Activated CD8-positive, alpha-beta memory T cell treated with anti-CD3 and anti-CD28 coated beads, Interleukin-2, amount 10 ng/mL, durations not matched to agents 7 days and 5 days (primary cell): ENCODE measurements at places on chromosomes 5 and 9.

DNA sequence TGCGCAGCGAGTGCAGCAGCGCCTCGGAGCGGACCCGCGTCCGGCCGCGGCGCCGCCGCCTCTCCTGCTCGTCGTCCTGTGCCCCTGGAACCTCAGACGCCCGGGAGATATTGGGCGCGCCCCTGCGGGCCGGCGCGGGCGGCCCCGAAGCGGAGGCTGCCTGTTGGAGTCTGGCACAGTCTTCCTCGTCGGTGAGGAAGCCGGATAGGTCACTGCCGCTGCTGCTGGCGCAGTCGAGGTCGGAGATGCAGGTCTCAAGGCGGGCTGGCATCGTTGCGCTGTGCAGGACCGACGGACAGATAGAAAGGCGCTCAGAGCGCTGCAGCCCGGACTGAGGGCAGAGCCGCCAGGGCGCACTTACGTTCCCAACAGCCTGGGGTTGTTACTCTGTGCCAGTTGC is 344 bp downstream of the NEUROG1 start:
- DNase-seq, result no peak

DNA sequence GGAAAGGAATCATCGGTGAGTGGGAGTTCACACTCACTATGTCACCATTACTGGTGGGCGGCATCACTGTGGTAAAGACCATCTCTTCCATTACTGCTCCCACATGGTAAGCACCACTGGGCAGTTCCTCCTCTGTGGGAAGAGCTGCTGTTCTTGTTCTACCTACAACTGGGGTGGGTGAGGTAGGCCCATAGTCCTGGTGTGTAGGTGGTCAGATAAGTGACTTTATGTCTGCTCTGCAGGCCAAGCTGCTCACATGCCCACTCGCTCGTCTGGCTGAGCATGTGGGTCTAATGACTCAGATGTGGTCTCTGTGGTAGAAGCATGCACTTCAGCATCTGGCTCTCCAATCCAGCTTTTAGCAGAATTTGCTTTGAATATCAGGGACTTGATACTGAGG is 82.9 kb downstream of the TMEM215 start:
- DNase-seq, result no peak

GRCh38 chr9:32431940-32432555 is 47.6 kb downstream of the ACO1 start:
- no peak for DNase-seq

DNA sequence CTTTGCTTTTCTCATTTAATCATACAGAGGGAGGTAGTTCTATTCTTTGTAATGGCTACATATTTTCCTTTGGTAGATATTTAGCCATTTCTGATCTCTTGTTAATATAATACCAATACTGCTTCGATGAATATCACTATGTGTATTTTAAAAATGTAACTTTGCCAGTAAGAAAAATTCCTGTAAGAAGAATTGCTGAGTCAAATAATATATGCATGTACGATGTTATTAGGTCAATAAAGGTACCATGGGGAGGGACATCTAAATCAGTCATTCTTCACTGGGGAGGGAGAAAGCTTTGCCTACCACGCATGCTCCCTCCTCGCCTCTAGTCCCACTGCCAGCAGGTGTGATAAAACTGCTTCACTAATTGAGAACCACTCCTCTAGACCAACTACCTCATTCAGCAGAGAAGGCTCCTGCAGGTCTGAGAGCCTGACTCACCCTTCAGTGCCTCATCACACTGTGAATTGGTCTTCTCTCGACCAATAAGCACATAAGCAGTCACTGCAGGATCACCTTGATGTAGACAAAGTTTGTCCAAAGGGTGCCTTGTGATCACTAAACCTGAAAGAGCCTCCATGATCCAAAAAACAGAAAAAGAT is 56.1 kb upstream of the TBCA start:
- DNase-seq, result no peak

DNA sequence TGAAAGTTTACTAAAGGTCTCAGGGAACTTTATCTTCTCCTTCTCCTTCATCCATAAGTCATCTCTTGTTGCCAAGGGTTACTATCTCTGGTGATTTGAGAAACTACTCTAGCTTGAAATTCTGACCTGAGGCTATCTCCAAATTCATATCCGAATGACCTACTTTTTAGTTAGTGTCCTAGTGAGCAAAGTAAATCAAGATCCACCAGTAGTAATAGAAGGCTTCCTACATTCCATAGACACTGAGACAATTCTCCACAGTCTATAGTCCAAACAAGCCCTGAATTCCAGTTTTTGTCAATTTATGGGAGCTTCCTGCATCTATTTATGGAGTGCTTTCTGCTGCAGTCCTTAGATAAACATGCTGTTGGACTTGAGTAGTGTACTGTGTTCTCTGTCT is 5.0 kb downstream of the IL7R start:
- DNase-seq, result no peak

DNA sequence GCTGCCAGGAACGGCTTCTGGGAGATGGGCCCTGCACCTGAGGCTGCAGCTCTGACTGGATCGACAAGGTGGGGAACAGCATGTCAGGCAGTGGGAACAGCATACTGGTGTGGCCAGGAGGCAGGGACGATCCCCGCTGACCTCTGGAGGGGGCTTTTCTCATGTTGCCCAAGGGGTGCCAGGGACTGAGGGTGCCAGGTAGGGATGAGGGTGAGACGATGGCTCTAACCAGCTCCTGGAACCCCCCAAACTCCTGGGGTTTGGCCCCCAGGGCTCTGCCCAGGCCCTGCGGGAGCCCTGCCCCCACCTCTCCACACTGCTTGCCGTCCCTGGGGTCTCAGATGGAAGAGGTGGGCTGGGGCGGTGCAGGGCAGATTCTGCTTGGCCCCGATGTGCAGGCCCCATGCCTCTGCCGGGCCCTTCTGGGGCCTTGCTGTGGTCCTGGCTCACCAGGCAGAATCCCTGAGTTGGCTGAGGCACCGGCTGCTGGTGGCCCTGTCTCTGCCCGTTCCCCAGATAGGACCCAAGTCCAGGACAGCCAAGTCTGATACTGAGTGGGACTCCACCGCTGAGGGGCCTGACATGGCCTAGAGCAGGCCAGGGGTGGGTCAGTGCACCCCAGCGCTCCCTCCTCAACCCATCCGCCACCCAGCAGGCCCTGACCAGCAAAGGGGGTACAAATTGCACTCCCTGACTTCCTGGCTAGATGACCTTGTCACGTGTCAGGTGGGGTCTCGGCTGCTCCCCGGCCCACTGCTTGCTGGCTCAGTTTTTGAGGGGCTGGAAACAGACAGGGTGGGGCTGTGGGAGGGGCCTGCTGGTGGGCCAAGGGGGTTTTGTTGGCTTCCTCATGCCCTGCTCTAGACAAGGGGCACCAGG is 28.4 kb upstream of the RNF130 start:
- DNase-seq, result no peak

GRCh38 chr5:143019614-143020515 is 249.7 kb downstream of the ARHGAP26 start:
- no peak for DNase-seq

GRCh38 chr9:116689486-116690032 is 2.5 kb downstream of the TRIM32 start:
- DNase-seq, result no peak

- DNase-seq, result no peak
These were observed 2.4 kb downstream of the SPINK6 start for GRCh38 chr5:148205044-148205806.

DNA sequence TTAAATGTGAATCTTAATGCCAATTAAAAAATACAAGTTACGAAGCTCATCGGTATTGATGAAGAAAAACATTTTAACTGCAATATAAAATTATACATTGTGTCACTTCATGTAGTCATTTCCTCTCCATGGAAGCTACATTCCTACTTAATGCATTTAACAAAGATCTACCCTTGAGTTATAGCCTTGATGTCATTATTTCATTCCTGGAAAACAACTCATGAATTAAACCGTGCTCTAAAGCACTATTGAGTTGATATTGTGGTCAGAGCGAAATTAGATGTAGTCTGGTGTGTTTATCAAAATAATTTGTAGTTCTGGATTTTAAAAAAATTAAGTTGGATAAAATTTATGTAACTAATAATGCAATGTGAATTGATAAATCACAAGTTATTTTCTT is 11.1 kb downstream of the C5orf47 start:
- DNase-seq, result no peak

- no peak for DNase-seq
These were observed 406.6 kb upstream of the TNC start for GRCh38 chr9:115524453-115525059.

GRCh38 chr9:26537211-26537610 is 355.4 kb downstream of the CAAP1 start:
- no peak for DNase-seq

- no peak for DNase-seq
These were observed 3.6 kb downstream of the HNRNPAB start for GRCh38 chr5:178207917-178208280.

DNA sequence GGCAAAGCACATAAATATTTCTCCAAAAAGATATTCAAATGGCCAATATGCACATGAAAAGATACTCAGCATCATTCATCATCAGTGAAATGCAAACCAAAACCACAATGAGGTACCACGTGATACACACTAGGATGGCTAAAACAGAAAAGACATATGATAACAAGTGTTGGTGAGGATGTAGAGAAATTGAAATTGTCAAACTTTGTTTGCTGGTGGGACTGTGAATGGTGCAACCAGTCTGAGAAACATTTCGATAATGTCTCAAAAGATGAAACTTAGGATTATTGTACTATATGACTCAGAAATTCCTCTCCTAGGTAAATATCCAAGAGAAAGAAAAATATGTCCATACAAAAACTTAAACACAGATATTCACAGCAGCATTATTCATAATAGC is 8.6 kb upstream of the LHFPL2 start:
- DNase-seq, result no peak

GRCh38 chr9:107484117-107484723 is 5.3 kb downstream of the KLF4 start:
- no peak for DNase-seq

GRCh38 chr5:95070866-95071265 is 214.0 kb downstream of the MCTP1 start:
- DNase-seq, result no peak

DNA sequence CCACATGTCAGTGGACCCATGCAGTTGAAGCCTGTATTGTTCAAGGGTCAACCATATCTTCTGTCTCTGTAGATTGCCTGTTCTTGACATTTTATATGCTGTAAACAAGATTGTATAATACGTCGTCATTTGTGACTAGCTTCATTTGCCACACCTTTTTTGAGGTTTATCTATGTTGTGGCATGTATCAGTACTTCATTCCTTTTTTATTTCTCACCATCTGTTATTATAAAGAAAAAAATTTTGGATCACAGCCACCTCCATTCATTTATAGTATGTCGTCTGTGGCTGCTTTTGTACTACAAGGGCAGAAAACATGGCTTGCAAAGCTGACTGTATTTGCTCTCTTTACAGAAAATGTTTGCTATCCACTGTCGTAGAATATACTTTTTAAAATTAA is 72.4 kb downstream of the TEK start:
- DNase-seq, result no peak

GRCh38 chr5:69032009-69032408 is 61.8 kb upstream of the SLC30A5 start:
- DNase-seq, result no peak

GRCh38 chr9:99031994-99032393 is 72.9 kb upstream of the TGFBR1 start:
- DNase-seq, result no peak

- no peak for DNase-seq
These were observed 44.2 kb downstream of the TLE4 start for GRCh38 chr9:79616013-79616412.

DNA sequence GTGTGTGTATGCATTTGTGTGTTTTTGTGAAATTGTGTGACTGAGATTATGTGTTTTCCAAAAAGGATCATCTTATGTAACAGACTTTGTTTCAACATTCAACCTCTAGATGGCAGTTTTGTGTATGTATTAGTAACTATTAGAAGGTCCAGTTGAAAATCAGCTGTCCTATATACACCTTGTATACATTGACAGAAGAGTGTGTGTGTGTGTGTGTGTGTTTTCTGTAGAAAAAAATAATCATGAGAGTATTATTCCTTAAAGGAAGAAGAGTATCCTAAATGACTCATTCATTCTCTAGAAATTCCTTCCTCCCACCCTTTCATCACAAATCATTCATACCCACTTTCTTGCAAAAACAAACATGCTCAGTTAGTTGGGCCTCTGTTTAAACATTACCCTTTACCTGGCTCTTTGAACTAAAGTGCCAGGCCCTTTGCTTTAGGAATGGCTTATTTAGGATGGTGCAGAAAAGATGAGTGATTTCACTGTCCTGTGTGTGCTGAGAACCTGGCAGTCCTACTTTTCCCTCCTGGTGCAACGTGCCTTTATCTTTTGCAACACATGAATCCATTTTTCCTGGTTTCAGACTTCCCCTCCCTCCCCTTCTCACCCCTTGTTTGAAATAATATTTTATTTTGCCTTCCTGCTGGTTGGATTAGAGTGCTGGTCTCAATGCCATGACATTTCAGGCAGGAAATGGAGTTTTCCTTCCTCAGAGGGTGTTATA is 152.2 kb downstream of the ARHGAP26 start:
- no peak for DNase-seq

DNA sequence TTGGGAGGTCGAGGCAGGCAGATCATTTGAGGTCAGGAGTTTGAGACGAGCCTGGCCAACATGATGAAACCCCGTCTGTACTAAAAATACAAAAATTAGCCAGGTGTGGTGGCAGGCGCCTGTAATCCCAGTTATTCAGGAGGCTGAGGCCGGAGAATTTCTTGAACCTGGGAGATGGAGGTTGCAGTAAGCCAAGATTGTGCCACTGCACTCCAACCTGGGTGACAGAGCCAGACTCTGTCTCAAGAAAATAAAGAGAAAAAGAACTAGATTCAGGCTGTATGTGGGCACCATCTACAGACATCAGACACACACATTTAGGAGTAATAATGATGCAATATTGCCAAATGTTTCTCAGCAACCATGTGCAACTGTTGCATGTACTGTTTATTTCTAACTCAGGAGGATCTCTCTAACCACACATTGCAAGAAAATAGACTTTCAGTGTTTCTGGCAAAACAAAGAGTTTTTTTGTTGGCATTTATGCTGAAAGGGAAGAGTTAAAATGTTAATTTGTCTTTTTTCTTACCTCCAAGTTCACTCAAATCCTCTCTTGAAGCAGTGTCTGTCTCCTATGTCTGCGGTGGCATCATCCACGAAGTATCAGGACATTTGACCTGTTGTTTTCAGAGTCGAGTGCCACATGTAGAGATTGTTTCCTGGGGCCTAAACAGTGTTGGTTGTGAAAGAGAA is 5.1 kb upstream of the ORM1 start:
- DNase-seq, result no peak

DNA sequence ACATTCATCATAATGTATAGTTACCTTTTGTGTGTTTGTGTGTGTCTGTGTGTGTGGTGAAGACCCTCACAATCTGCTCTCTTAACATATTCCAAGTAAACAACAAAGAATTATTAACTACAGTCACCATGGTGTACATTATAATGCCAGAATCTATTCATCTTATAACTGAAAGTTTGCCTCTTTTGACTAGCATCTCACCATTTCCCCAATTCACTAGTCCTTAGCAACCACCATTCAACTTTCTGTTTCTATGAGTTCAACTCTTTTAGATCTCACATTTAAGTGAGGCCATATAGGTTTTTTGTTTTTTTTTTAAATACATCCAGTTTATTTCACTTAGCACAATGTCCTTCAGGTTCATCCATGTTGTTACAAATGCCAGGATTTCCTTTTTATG is 83.6 kb downstream of the SMC2 start:
- no peak for DNase-seq
